Stimulated activated CD4-positive, alpha-beta T cell treated with anti-CD3 and anti-CD28 coated beads, Interleukin-12 subunit alpha, Interleukin-12 subunit beta, amount 100 ng/mL, for 24 hours (primary cell): ENCODE measurements at places on chromosomes 11 and 22.

GRCh38 chr11:69449320-69450063, 32.0 kb upstream of the LINC01488 start:
- DNase-seq: no peak

DNA sequence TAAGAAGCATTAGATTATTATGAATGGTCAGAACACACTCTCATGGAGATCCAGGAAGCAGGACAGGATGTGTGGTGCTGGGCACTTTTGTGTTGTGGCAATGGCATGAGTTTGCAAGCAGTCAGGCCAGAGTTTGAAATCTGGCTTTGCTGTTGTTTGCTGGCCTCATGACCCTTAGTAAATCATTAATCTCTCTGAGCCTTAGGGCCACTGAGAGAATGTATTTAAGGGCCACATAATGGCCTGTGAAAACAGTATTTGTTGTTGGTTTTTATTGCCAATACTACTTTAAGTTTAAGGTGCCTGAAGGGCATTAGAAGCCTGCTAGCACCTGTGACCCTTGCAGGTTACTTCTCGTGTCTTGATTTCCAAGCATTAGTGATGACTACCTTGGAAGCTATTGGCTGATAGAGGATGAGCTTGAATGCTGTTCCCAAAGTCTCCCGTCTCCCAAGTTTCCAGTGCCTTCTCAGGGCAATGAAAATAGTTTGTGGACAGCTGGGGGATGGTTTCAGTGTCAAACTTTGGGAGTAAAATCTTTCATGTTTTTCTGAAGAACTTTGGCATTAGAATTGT, 24.6 kb downstream of the STIM1 start:
- DNase-seq: no peak

DNA sequence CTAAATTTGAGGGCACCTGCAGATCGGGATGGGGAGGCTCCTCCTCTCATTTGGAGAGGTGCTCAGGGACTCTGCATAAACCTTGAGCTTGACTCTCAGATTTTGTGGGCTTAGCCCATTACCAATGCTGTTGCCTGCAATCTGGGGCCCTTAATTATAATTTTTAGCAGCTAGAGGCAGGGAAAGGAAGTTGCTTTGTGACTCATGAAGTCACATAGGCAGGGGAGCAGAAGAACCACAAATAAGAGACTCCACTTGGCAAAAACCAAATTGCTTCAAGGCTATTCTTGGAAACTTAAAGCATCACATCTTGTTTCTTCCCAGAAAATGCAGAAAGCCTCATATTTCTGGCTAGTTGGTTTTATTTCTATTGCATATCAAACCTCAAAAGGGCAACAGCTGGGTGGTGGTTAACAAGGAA, 46.9 kb downstream of the MICAL2 start:
- DNase-seq: no peak

- DNase-seq: no peak
These were observed 9.9 kb upstream of the OR51V1 start for GRCh38 chr11:5210376-5210885.

GRCh38 chr11:66363805-66364535, 7.6 kb downstream of the SLC29A2 start:
- peak; percentile 80 for DNase-seq

- DNase-seq: no peak
These were observed 1123.3 kb downstream of the BRD1 start for GRCh38 chr22:48704335-48704734.

DNA sequence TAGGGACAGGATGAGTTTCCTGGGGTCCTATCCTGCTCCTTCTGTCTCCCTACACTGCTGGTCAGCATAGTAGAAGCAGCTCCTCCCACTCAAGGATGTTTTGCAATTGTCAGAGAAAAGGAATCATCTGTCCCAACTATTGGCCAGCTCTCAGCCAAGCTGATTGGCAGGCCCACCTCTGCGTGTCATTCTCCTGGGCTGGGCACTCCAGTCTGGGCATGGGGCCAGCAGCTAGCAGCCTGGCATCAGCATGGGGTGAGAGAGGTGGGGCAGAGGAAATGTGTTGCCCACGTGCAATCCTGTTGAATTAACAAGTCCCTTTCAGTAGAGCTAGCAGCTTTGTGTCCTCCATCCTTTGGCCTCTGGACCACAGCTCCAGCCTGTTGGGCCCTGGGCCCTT, 14.1 kb downstream of the ANKK1 start:
- no peak for DNase-seq

- no peak for DNase-seq
These were observed 44.1 kb upstream of the GLYATL2 start for GRCh38 chr11:58888579-58888978.

DNA sequence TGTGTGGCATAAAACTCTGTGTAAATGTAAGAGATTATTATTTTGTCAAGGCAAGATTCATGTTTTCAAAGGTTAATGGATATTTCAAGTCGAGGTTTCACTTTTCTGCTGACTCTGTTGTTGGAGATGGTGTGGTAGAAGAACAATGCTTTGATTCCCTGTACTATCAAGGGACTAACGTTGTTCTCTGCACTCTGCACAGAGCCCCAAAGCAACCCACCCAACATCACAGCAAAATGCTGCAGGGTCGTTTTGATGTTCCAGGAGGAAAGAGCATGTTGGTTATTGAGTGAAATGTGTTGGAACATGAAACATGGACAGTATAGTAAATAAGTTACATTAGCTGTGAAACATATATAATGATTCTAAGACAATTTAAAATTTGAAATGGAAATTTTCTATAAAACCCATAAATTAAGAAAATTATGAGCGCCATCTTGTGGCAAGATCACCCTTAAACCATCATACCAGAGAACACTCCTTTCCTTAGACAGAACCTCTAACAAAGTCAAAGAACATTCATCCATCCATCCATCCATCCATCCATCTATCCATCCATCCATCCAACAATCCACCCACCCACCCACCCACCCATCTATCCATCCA, 164.4 kb upstream of the ZBED5 start:
- no peak for DNase-seq

DNA sequence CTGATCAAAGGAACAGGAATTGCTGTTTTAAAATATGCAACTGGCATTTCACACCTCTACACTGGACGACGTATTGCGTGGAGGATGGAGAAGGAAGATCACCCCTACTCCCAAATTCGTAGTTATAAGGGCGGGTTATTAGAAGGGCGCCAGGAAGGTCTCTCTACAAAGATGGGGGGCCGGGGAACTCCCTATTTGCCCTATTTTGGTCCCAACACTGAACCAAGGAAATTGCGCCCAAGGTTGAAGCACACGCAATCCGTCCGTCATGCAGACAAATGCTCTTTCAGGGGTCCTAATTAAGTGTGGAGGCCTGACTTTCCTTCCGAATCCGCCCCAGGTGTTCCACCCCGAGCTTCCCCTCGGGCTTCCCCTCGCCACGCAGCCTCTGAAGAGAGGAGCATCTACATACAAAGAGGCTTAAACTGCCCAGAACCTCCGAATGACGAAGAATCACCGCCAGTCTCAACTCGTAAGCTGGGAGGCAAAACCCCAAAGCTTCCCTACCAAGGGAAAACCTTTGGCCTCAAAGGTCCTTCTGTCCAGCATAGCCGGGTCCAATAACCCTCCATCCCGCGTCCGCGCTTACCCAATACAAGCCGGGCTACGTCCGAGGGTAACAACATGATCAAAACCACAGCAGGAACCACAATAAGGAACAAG, 396 bp downstream of the NPAT start:
- no peak for DNase-seq

GRCh38 chr11:93034031-93034722, 64.7 kb downstream of the MTNR1B start:
- no peak for DNase-seq

- DNase-seq: no peak
These were observed 37.0 kb upstream of the SOX6 start for GRCh38 chr11:16393340-16393739.

DNA sequence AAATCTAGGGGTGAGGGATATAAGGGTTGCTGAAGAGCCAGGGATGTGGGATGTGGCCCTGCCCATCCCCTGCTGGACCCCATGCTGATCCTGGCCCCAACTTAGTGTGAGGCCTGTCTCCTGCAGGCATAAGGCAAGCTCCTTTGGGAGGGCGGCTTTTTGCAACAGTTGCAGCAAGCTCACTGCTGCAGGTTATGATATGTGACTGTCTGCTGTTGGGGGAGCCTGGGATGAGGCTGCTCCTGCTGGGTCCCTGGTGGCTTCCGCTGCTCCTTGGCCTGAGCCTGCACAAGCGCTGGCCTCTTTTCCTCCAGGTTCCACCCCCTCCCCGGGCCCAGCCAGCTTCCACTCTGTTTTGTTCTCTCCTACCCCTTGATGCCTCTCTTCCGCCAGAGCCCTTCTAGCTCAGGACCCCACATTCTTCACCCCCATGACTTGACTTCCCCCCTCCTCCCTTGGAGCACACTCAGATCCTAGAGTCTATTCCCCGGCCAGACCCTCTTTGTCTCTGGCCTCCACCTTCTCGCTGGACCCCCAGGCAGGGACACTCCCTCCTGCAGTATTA, 35.0 kb upstream of the SYT13 start:
- no peak for DNase-seq

DNA sequence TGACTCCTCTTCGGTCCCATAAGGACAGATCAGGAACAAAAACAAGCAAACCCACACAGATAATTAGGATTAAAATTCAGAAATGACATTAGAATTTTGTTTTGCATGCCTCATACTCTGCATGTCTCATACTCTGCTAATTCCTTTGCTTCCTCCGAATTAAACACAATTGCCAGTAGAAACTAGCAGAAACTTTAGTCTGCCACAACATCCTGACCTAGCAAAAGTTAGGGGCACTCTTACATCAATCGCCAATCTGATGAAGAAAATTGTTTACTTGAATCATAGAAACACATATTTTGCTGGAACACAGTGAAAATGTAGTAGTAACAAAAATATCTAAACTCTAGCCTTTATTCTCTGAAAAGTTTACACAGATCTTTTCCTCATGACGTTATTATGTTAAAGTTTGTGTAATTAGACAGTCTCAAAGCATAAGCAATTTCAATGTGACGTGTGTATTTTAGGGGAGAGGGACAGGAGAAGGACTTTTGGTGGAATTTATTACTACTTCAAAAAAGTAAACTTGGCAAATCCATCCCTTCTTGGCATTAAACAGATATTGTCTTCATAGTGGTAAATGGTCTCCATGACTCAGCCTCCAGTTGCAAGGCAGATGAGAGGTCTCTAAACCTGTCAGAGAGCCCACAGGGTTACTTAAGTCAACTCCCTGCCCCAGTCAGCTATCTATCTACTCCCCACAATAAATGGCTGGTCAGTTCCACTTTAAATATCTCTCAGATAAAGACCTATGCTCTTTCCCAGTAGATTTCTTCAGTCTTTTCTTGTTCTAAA, 249.8 kb upstream of the UBASH3B start:
- DNase-seq: no peak

DNA sequence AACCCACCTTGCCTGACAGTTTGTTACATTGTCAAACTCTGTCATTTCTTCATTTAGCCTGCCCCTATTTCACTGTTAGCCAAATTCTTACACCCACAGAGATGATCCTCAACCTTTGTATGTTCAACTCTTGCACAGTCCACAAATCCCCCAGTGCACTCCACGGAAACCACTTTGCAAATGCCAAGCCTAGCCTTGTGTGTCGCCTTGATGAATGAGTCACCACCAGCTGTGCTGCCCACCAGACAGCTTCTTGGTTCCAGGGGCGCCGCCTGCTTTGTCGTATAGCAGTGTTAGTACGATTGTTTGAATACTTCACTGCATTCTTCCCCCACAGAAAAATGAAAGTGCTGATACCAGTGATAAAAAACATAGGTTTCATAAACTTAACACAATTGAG, 686.3 kb downstream of the NTM start:
- no peak for DNase-seq

GRCh38 chr22:33275073-33275443, 216.9 kb upstream of the SYN3 start:
- no peak for DNase-seq

- no peak for DNase-seq
These were observed 13.4 kb downstream of the SYT13 start for GRCh38 chr11:45272701-45273100.

DNA sequence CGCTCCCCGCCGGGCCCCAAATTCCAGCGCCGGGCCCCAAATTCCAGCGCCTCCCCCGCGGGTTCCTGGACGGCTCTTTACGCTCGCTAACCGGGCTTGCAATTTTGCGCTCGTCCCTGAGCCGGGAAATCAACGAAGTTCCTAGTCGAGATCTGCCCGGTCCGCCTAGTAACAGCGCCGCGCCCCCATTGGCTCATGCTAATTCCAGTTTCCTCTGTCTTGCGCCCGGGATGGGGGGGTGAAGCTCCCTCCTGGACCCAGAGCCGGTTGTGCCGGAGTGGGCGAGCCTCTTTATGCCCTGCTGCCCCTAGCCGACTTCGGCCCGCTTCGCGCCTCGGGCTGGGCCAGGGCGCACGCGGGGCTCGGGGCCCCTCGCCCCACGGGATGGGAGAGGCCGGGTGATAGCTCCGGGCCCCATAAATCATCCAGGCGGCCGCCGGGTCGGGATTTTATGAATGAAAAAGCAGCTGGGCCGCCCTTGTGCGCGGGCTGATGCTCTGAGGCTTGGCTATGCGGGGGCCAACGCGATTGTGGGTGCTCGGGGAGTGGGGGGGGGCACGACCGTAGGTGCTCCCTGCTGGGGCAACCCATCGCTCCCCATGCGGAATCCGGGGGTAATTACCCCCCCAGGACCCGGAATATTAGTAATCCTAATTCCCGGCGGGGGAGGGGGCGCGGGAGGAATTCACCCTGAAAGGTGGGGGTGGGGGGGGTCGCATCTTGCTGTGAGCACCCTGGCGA, 1.8 kb upstream of the CCND1 start:
- no peak for DNase-seq

DNA sequence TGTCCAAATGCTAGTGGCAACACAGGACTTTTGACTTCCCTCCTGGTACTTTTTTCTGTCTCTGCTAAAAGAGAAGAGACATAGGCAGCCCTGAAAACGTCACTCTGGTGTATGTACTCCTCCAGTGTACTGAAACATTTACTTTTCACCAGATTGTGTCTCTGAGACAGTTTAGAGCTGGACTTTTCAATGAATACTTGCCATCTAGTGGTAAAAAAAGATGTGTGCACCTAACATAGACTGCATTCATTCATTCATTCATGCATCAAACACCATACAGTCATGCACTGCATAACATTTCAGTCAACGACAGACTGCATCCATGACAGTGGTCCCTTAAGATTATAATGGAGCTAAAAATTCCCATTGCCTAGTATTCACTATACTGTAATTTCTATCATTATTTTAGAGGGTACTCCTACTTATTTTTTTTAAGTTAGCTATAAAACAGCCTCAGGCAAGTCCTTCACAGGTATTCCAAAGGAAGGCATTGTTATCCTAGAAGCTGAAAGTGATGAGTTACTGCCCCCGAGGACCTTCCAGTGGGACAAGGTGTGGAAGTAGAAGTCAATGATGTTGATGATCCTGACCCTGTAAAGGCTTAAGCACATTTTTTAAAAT, 186.2 kb downstream of the SPON1 start:
- no peak for DNase-seq

GRCh38 chr11:42777776-42778175, 534.0 kb upstream of the API5 start:
- no peak for DNase-seq

- DNase-seq: no peak
These were observed 3.3 kb downstream of the MAP4K2 start for GRCh38 chr11:64799623-64800302.

- no peak for DNase-seq
These were observed 1.2 kb downstream of the CARNS1 start for GRCh38 chr11:67416416-67417335.
